ENCODE measurements at places on chromosomes 7 and 10. TPM values are rescaled to one million over a fixed set of nuclear protein-coding genes. Genes with fewer than 3 reads are reported as not detected.

Gene FAS
- total RNA-seq: 2.3 TPM

Gene IL6
- not detected for total RNA-seq

Gene GIMAP2
- total RNA-seq: not detected

Gene MCM10
- total RNA-seq: 76.3 TPM

Gene MKX
- total RNA-seq: not detected

Gene GDF10
- 2.9 TPM for total RNA-seq

Gene FAM24B
- not detected for total RNA-seq

Gene SSC4D
- total RNA-seq: 1.1 TPM

Gene CLCN1
- total RNA-seq: 0.09 TPM

DNA sequence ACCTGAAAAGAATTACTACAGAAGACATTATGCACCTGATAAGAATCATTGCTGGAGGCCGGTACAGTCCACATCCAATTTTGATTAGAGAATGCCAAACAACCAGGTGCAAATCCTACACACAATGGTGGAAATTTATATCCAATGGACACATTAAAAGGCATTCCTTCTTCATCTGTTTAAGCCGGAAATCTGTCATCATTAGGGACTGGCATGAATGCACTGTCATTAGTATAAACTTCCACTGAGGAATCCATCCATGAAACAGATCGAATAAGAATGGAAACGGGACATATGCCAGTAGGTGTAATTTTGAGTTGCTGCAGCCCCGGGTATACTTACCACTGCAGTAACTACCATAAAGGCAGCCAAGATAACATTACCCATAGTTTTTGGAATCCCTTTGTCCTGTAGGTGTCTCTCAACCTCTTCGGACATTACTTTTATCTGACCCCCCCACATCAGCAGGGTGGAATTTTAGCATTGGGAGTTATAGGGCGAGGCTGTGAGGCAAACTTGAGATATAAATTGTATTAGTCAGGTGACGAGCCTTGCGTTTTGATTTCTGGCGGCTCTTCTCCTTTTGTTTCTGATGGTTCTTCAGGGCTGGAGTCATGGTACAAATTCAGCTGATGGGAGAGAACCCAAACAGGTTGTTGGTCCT, 36.5 kb upstream of the AKR1C2 start:
- no peaks in the 10 kb centered on the region for H3K36me3 ChIP-seq
- DNase-seq: no peak
- no peak overlapping the region for H3K27ac ChIP-seq
- no peak overlapping the region for H3K4me3 ChIP-seq

DNA sequence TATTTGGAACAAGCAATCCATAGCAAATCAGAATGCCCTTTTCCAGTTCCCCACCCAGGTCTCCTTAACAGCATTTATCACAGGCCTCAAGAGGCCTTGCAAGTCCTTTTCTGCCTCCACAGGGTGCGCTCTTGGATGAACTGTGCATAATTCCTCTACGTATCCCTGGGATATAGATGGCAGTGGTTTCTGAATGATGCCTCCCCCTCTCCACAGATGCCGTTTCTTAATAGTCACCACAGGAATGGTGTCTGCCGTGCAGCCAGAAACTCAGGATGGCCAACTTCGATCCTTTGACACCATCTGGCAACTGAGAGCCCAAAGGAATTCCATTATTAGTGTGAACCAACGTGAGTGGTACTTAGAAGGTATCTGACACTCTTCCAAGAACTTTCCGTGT, 43.1 kb downstream of the JAZF1 start:
- no peak overlapping the region for H3K27ac ChIP-seq
- H3K27me3 ChIP-seq: no peaks in the 10 kb centered on the region
- no peak overlapping the region for H3K4me3 ChIP-seq

GRCh38 chr10:125035136-125035535, 93.2 kb downstream of the ZRANB1 start:
- peaks cover 38% of the 10 kb centered on the region for H3K4me1 ChIP-seq
- no peak overlapping the region for H3K27ac ChIP-seq
- DNase-seq: no peak
- H3K4me3 ChIP-seq: no peak overlapping the region
- peaks cover 4% of the 10 kb centered on the region for H3K36me3 ChIP-seq
- no peaks in the 10 kb centered on the region for H3K27me3 ChIP-seq

DNA sequence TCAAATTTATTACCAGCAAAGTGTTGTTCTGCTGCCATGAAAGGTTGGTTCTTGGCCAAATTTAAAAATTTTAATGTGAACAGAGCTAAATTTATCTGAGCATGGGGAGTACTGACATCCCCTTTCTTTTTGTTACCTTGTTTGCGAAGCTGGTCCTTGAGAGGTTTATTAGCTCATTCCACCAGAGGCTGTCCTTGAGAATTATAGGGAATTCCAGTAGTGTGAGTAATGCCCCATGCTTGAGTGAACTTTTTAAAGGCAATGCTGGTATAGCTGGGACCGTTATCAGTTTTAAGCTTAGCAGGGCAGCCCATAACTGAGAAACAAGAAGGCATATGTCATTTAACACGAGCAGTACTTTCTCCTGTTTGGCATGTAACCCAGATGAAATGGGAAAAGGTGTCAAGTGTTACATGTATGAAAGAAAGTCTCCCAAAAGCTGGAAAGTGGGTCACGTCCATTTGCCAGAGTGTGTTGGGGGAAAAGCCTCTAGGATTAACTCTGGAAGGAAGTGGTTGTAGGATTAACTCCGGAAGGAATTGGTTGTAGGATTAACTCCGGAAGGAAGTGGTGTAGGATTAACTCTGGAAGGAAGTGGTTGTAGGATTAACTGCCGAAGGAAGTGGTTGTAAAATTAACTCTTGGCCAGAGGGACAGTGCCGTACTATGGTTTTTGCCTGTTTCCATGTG, 37.3 kb upstream of the AKR1C2 start:
- H3K27ac ChIP-seq: no peak overlapping the region
- H3K4me1 ChIP-seq: no peaks in the 10 kb centered on the region
- H3K36me3 ChIP-seq: peaks cover 2% of the 10 kb centered on the region

GRCh38 chr7:78530351-78530750, 731.8 kb downstream of the PHTF2 start:
- H3K27ac ChIP-seq: no peak overlapping the region
- H3K36me3 ChIP-seq: peaks cover 2% of the 10 kb centered on the region
- no peak for DNase-seq

- H3K4me1 ChIP-seq: no peaks in the 10 kb centered on the region
- no peak overlapping the region for H3K27ac ChIP-seq
- H3K27me3 ChIP-seq: no peaks in the 10 kb centered on the region
- no peak for DNase-seq
- no peaks in the 10 kb centered on the region for H3K36me3 ChIP-seq
These were observed 75.4 kb downstream of the HDAC9 start for GRCh38 chr7:18570890-18571478.

DNA sequence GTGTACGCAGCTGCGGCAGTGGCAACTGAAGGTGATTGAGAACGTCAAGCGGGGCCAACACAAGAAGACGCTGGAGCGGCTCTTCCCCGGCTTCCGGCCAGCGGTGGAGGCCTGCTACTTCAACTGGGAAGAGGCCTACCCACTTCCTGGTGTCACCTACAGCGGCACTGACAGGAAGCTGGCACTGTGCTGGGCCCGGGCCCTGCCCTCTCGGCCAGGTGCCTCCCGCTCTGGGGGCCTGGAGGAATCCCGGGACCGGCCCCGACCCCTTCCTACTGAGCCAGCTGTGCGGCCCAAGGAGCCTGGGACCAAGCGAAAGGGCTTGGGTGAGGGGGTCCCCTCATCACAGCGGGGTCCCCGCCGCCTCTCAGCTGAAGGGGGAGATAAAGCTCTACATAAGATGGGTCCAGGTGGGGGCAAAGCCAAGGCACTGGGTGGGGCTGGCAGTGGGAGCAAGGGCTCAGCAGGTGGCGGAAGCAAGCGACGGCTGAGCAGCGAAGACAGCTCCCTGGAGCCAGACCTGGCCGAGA, 6.5 kb downstream of the ZSWIM8 start:
- no peak overlapping the region for H3K4me3 ChIP-seq
- H3K4me1 ChIP-seq: peaks cover 20% of the 10 kb centered on the region
- no peak for DNase-seq
- H3K36me3 ChIP-seq: peaks cover 17% of the 10 kb centered on the region

DNA sequence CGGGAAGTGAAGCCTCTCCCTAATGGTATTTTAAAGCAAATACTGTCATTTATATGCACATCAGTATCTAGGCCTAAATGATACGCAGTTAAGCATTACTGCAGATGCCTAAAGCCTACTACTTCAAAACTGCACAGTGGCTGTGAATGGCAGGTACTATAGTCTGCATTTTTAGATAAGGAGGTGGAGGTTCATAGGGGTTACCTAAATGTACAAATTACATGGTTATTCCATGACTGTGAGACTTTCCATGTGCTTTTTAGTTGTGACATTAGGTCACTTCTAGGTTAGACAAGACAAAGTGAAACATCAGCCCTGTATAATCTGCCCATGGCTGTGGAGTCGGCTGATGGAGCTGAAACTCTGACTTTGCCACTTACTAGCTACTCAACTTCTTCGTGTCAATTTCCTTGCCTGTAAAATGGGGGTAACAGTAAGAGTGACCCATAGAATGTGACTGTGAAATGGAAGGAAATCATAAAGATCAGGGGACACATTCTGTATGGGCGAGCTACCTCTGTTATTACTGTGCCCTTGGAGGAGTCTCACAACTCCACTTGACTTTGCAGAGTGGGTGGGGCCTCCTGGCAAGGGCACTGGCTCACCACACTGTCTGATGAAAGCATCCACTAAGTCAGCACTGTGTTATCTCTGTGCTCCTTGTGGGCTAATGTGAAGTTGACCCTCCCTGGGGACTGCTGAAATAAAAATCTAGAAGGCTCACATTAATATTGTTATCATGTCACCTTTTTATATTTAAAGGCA, 239.4 kb downstream of the TNS3 start:
- H3K4me3 ChIP-seq: no peak overlapping the region
- peaks cover 5% of the 10 kb centered on the region for H3K36me3 ChIP-seq
- H3K27me3 ChIP-seq: no peaks in the 10 kb centered on the region
- peaks cover 10% of the 10 kb centered on the region for H3K4me1 ChIP-seq
- DNase-seq: no peak

- H3K4me3 ChIP-seq: no peak overlapping the region
- no peaks in the 10 kb centered on the region for H3K27me3 ChIP-seq
- no peaks in the 10 kb centered on the region for H3K36me3 ChIP-seq
These were observed 294.3 kb downstream of the BBS9 start for GRCh38 chr7:33423646-33424020.

DNA sequence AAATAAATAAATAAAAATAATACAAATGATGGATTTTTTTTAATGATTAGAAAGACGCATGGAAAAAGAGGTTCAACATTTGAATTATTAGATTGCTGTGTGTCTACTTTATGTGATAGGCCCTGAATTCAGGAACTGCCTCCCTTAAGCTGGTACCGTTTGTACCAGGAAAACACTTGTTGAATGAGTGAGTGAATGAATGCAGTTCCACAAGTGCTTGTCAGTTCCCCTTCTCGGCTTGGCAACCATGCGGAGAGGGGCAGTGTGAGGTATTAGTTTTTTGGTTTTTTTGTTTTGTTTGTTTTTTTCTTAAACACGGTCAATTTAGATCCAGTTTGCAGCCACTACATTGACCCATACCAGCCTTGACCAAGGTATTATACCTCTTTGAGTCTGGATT, 2.1 kb upstream of the DPY19L1 start:
- peaks cover 36% of the 10 kb centered on the region for H3K4me1 ChIP-seq
- peaks cover 3% of the 10 kb centered on the region for H3K27me3 ChIP-seq
- no peak for DNase-seq
- no peak overlapping the region for H3K27ac ChIP-seq
- H3K36me3 ChIP-seq: no peaks in the 10 kb centered on the region
- H3K4me3 ChIP-seq: peak overlapping the region; percentile 33

GRCh38 chr10:32956365-32957197, 1.4 kb downstream of the ITGB1 start:
- no peak for DNase-seq
- H3K36me3 ChIP-seq: no peaks in the 10 kb centered on the region
- no peak overlapping the region for H3K27ac ChIP-seq
- H3K4me3 ChIP-seq: peak overlapping the region; percentile 91

- H3K4me3 ChIP-seq: peak overlapping the region; percentile 84
- H3K4me1 ChIP-seq: peaks cover 80% of the 10 kb centered on the region
These were observed 1.1 kb downstream of the RASSF4 start for GRCh38 chr10:44960482-44961229.

DNA sequence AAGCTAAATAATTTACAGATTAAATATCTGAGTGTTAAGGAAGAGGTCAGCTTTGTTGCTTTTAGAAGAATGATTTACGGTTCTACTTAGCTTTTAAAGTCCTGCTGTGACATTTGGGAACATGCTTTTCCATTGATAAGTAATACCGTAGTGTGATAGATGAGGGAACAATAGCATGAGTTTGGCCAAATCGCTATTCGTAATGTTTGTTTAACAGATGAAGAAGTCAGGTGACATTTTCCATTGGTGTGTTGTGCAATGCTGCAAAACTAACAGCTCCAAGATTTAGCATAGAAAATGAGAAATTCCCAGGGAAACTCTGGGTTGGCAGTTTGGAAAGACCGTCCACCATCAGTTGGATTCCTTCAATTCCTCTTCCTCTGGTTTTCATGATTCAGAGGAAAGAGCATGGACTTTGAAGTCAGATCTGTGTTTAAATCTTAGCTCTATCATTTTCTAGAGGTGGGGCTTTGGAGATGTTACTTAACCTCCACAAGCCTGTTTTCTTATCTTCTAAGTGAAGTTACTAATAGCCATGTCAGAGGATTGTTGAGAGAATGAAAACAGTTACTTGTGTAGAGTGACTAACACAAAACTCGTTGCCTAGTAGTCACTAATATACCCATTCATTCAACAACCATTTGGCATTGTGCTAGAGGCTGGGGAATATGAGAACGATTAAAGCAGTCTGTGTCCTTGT, 140.4 kb upstream of the BMPER start:
- DNase-seq: no peak
- no peaks in the 10 kb centered on the region for H3K27me3 ChIP-seq
- peaks cover 5% of the 10 kb centered on the region for H3K4me1 ChIP-seq
- H3K36me3 ChIP-seq: no peaks in the 10 kb centered on the region

DNA sequence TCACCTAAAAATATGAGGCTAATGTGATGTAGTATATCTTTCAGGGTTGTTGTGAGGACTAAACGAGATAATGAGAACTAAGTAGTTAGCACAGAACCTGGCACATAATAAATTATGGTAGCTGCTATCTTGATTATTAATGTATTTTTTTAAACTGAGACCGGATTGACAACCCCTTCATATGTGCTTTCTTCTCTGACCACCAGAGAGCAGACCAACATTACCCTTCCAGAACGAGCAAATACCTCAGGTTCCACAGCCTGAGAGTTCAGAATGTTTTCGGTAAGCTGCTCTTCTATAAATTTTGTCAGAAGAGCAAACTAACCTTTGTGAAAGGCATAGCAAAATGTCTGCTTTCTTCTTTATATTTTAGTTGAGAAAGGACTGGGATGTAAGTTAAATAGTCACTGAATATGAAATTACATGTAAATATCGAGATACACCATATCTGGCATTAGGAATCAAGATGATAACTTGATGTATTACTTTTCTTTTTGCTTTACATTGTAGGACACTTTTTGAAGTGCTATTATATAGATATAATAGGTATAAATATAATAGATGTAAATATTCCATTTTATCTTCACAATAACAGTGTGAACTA, 13.6 kb upstream of the BPGM start:
- H3K27ac ChIP-seq: no peak overlapping the region
- no peaks in the 10 kb centered on the region for H3K4me1 ChIP-seq
- H3K4me3 ChIP-seq: no peak overlapping the region
- no peaks in the 10 kb centered on the region for H3K36me3 ChIP-seq
- no peak for DNase-seq
